ENCODE measurements at places on chromosomes 2 and 18.

DNA sequence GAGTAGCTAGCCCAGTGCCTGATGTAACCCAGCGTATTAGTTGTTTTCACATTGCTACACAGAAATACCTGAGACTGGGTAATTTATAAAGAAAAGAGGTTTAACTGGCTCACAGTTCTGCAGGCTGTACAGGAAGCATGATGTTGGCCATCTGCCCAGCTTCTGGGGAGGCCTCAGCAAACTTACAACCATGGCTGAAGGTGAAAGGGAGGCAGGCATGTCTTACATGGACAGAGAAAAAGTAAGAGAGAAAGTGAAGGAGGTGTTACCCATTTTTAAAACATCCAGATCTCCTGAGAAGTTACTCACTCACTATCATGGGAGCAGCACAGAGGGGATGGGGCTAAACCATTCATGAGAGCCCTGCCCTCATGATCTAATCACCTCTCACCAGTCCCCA lies 6.1 kb upstream of the CYRIA start:
- DNase-seq, result no peak

DNA sequence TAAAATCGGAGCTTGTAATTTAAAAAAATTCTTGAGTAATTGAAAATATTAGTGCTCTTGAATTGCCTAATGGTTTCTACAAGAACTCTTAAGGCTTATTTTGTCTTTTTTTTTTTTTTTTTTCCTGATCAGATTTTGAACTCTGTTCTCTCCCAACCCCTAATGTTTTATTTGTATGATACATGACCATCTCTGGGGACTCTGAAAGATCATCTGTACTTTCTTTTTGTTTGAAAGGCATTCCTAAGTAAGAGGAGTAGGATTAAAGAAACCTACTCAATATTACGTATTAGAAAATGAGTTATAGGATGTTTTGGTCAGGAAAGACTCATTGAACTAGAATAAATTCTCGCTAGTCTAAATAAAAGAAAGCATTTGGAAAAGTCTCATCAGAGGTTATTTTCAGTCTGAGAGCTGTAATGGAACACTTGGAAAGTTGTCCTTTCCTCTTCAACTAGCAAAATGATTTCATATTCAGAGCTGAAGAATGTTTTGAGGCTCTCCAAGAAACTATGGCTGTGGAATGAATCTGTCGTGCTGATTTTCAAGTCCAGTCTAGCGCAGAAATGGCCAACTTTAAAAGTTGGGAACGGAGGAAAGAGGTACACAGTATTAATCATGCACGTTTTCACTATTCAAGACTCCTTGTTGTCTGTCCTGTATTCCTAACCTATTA lies 182.7 kb downstream of the PRPF40A start:
- no peak for DNase-seq

GRCh38 chr2:36885605-36886004 lies 80.7 kb downstream of the STRN start:
- DNase-seq, result no peak

DNA sequence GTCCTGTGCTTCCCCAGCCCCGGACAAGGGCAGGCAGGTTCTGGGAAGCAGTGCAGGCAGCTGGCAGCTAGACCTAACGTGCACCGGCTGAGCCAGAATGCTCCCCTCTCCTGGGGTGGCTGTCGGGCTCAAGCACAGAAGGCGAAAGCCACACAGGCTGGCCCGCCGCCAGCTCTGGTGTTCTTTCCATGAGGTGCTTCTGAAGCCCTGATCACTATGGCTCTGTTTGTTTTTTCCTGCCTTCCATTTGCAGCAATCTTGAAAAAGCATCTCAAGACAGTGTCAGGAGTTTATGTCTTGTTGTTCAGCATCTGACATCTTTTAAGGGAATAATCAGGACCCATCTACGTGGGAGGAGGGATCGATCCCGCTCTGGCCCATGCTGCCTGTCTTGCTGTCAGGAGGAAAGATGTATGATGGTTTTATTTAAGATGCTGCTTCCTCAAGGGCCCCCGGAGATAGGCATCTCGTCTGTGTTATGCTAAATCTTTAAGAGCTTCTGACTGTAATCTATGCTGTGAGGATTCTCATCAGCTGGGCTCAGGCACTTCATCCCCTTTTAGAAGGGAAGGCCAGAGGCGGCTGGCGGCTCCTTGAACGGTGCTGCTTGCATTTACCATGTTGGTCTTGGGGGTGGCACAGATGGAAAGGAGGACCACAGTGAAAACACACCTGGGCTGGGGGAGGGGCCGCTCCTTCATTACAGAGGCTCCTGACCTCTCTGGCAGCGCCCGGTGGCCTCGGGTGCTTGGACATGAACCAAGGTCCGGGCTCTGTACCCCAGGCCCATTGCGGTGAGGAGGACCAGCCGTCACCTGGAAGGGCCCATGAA lies 118.5 kb upstream of the HDAC4 start:
- peak; percentile 78 for DNase-seq

All from chondrocyte (in vitro differentiated cells).